ENCODE measurements at places on chromosomes 1 and 21.

DNA sequence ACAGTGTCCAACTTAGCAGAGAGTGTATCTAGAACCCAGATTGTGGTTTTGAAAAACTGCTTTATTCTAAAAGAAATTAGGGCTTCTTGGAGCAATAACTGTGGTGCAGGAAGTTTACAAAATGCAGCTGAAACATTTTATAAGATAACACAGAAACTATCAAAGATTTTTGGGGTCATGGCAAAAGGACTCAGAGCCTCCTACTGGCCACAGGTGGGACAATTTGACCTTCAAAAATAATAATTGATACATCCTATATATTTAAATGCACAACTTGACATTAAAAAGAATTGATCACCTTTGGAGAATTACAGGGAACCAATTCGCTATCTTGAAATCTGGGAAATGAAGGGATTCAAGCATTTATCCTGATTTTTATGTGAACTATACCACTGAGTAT, 235.2 kb downstream of the RPS6KC1 start:
- no peak for DNase-seq

DNA sequence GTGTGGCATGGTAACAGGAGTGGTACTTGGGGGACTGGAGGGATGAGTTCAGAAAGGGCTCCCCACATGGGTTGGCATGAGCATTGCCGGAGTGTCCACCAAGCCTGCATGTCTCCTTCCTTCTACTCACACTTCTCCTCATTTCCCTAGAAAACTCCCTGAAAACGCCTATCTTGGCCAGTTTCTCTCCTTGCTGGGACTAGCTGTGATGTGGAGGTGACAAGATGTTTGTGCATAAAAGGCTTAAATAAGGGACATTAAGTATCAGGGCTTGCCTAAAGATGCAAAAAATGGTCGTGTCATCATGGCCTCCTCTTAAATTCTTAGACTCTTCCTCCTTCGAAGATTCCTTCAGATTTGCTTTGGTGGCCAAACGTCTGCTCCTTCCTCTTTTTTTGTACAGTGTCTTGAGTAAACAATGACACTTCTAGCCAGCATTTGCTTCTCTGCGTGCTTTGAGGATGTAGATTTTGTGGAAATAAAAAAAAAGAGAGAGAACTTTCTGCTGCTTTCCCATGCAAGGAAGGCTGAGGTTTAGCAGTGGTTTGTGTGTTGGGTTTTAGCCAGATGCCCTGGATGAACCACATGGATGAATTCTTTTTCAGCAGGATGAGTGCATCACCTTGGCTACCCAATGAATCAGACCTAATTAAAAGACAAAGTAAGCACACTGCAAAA, 239.1 kb upstream of the IRF2BP2 start:
- DNase-seq, result no peak

GRCh38 chr1:199751506-199751905, 276.0 kb upstream of the NR5A2 start:
- DNase-seq, result no peak

DNA sequence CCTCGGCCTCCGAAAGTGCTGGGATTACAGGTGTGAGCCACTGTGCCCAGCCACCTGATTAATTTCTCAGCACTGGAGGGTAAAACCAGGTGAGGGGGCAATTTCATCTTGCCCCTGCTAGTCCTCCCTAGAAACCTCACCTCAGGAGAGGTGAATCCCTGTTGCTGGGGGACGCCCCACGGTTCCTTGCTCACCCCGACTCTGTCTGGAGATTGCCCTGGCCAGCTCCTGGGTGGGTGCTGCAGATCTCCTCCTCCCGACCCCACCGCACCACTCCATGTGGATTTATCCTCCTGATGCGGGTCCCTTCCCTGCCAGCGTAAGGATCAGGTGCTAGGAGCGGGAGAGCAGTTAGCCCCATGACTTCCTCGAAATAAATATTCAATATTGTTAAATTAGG, 34.9 kb downstream of the PDPN start:
- DNase-seq, result no peak

- DNase-seq, result no peak
These were observed at the start of gene HDGF for GRCh38 chr1:156751451-156751756. Gene HDGF, minus strand, starts transcription at chr1:156751675. Its CDS starts 246 bp downstream, at chr1:156751429.

DNA sequence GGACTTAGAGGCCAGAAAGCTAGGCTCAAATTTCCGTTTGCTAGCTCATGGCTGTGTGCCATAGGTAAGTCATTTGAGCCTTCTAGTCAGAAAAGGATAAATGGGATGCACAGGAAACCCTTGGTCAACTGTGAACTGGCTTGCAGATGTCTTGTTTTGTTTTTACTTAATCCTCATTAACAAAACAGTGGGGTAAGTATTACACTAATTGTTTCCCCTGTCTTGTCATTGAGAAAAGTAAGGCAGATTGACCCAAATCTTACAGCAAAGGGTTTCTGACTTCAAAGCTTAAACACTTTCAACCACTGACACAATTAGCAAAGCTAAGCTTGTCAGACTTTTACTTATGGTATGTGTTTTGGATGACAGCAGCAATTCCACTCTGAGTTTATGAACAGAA, 291.3 kb downstream of the NTNG1 start:
- DNase-seq, result no peak

DNA sequence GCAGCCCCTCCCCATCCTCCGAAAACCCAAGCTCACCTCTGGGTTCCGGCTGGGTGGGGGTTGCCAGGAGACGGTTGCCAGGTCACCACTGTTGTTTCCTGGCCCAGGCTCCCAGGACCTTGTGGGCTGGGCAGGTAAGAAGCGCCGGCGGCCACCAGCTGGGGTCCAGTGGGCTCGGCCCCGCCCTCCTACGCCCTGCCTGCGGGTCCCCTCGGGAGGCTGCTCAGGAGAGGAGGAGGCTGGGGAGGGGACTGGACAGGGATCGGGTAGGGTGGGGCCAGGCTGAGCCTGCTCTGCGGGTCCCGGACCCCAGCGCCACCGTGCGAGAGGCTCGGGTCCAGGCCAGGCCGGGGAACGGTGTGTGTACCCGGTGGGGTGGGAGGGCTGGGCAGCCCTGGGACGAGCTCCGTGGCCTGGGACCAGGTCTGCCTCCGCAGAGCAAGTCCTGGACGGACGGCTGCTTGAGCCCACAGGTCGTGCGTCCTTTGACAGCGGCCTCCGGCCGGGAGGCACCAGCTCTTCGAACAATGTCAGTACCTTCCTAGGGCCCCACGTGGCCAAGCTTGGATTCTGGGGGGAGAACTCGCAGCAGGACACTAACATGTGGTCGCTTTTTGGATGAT, at the start of gene TTLL10:
Gene TTLL10 (plus strand): TSS at position 88 of the 623 bp plus-strand sequence. CDS start 5,336 bp downstream, outside the sequence.
- DNase-seq, result no peak

GRCh38 chr1:84969489-84970250, 27.2 kb downstream of the MCOLN2 start:
- no peak for DNase-seq

DNA sequence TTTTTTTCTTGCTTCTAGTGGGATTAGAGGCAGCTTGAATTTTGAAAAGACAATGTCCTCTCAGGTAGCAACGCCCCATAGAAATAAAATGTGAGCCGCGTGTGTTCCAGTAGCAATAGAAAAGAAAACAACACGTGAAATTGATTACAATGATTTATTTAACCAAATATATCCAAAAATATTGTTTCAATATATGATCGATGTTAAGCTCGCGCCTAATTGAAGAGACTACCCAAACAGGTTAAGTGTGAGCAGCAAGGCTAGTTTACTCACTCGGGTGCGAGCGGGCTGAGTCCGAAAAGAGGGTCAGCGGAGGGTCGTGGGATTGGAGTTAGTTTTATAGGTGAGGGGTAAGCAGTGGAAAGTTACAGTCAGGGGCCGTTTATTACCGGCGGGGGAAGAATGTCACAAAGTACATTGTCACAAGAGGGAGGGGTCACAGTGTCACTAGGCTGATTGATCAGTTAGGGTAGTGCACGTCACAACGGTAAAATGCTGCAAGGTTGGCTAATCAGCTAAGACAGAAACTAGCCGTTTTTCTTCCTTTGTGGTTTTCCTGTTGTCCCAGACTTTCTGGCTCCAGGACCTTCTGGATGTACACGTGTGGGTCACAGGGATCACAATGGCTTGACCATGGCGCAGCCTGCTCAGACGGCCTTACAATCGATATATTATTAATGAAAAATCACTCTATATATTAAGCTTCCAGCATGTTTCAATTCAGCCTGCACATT, 697 bp upstream of the ZNF670 start:
- DNase-seq, result no peak

- no peak for DNase-seq
These were observed 142.9 kb downstream of the LRRC7 start for GRCh38 chr1:69710484-69711189.

DNA sequence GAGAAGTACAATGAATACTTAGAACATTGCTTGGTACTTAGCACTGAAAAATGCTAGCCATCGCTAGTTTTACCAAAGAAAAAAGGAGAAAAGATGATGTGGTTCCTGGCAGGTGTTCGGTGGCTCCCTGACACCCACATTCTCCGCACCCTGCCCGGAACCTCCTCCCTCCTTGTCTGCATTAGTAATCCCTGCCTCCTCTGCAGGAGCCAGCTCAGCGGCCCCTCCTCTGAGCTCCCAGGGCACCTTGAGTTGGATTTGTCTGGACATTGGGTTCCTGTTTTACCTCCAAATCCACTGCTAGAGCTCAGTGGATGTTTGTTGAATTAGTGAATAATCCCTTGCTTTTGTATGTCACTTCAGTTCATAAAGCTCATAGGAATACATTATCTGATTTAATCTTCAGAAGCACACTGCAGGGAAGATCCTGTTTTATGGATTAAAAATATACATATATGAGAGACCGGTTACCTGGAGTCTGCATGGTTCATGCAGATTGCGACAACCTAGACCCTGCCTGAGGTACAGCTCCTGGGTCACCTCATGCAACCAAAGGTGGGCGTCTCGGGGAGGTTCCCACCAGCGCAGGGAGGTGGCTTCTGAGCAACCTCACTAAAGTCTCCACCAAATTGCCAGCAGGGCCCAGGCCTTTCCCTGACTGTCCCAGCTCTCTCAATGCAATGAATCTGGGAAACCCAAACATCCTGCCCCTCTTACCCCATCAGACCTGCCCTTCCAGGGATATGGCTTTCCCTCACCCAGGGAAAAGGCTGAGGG, 24.2 kb downstream of the PCAT6 start:
- DNase-seq, result no peak

- peak; percentile 28 for DNase-seq
These were observed 59.3 kb downstream of the ACP6 start for GRCh38 chr1:147611021-147611426.

- DNase-seq, result no peak
These were observed 464.2 kb upstream of the DAB1 start for GRCh38 chr1:57887964-57888491.

- DNase-seq, result no peak
These were observed 28.9 kb downstream of the S1PR1 start for GRCh38 chr1:101265684-101266083.

GRCh38 chr1:39788758-39789570, at the start of gene BMP8B:
Gene BMP8B, minus strand, starts transcription at chr1:39788865. Its CDS starts 380 bp downstream, at chr1:39788485.
- peak; percentile 75 for DNase-seq

DNA sequence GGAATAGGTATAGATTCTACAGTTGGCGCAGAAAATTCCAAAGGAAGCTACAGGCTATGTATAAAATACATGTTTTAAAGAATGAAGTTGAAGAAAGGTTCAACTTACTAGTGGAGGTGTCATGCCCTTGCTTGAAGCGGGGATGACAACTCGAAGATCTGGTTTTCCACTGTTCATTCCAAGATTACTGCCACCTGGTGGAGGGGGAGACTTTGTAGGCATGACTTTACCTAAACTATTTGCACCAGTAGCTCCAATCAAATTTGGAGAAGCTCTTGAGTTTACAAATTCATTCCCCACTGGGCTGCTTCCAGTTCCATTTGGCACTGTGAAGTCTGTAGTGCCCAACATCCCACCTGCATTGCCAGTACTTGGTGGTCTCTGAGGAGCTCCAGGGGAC, 81.7 kb downstream of the AXDND1 start:
- no peak for DNase-seq

DNA sequence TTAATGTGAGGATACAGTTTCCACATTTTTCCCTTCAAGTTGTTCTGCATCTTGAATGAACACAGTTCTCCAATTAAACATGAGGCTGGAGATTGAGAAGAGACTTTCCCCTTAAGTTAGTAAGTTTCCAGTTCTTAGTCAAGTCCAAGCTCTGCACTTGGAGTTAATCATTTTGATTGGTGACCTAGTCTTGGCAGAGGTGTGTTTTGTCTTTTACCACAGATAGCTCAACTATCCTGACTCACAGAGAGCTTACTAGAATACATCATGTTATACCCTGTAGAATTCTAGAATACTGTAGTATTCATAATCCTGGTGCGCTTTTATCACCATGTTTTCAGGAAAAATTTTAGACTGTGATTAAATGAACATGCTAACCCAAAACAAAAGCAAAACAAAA, 129.2 kb downstream of the CYYR1 start:
- DNase-seq, result no peak

GRCh38 chr1:50620680-50621329, 197.6 kb upstream of the DMRTA2 start:
- peak; percentile 60 for DNase-seq

GRCh38 chr1:117565076-117565556, 40.7 kb upstream of the TENT5C start:
- DNase-seq, result no peak

GRCh38 chr1:6244401-6245049, 546 bp downstream of the HES3 start:
- no peak for DNase-seq

GRCh38 chr1:203287109-203287893, 18.0 kb upstream of the BTG2 start:
- peak; percentile 58 for DNase-seq

GRCh38 chr1:19654886-19655717, 9.6 kb upstream of the HTR6 start:
- peak; percentile 13 for DNase-seq

GRCh38 chr21:30238168-30238567, 22.3 kb upstream of the CLDN8 start:
- no peak for DNase-seq

- peak; percentile 2 for DNase-seq
These were observed 1.3 kb downstream of the JAM2 start for GRCh38 chr21:25640202-25640942.

- DNase-seq, result no peak
These were observed 55.6 kb upstream of the FBXO28 start for GRCh38 chr1:224058303-224058702.

- no peak for DNase-seq
These were observed 57.0 kb downstream of the DISP3 start for GRCh38 chr1:11535761-11536572.

- DNase-seq, result no peak
These were observed 225.2 kb downstream of the RPS6KC1 start for GRCh38 chr1:213276236-213276635.

DNA sequence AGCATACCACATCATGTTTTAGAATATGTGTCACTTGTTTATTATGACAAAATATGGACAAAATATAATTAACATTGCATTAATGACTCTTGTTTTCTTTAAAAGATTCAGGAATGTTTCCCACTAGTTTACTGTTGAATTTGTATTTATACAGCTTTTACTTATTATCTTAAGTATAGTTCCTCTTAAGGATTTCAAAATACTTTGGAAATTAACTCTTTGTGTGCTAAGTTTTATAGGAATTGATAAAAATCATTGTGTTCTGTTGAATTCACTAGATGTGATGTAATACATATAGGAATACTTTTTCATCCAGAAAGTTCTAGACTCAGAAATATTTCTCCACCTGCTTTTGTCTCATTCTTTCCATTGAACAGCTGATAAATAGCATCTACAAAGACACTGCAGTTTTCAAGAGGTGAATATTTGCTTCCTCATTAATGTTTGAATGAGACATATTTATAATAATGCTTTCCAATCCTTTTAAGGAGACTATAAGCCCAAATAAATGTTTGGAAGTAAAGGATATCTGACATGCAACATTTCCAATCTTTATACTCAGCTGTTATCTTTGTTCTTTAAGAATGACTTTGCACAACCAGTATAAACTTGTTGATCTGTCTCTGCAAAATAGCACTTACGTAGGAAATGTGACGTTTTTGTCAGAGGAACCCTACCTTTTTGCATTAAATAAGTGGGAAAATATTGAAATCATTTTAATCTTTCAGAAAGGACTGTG, 38.4 kb upstream of the SAMSN1 start:
- DNase-seq, result no peak
